Naive thymus-derived CD8-positive, alpha-beta T cell (primary cell): ENCODE measurements at places on chromosomes 12 and 14. TPM values are rescaled to one million over a fixed set of nuclear protein-coding genes. Genes with fewer than 3 reads are reported as not detected.

DNA sequence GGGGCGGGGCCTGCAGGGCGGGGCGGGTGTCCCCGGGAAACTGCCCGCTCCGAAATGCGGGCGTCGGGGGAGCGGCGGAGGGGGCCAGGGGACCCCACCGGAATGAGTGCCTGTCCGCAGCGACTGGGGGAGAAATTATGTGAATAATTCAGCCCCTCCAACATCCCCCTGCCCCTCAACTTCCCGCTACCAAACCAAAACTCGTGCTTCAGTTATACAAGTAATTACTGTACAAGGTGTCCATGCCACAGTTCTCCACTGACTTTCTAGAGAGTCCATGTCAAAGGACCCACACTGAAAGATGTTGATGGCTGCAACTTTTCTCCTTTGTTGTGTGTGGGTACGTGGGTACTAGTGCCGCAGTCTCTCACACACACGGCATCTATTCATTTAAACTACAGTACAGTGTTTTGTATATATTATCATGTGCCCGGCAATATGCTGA, 414 bp upstream of the CDK17 start:
- DNase-seq, result no peak

- DNase-seq, result no peak
Measured at GRCh38 chr14:70887737-70888499, 19.3 kb upstream of the PCNX1 start.

DNA sequence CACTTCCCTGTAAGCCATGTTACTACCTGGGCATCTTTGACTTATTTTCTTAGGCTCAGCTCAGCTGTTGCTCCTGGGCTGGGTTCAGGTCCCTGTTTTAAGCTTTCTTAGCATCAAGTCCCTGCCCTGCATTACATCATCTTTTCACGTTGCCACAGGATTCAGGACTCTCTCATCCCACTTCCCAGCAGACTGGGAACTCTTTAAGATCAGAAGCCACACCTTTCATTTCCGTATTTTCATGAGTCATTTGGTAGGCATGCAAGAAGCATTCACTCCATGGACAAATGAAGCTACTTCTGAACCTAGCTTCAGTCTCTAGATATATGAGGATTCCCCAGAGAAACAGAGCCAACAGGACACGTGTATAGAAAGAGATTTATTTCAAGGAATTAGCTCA, 726.8 kb downstream of the VRK1 start:
- no peak for DNase-seq

GRCh38 chr14:64454671-64455070, 10.6 kb upstream of the AKAP5 start:
- no peak for DNase-seq

DNA sequence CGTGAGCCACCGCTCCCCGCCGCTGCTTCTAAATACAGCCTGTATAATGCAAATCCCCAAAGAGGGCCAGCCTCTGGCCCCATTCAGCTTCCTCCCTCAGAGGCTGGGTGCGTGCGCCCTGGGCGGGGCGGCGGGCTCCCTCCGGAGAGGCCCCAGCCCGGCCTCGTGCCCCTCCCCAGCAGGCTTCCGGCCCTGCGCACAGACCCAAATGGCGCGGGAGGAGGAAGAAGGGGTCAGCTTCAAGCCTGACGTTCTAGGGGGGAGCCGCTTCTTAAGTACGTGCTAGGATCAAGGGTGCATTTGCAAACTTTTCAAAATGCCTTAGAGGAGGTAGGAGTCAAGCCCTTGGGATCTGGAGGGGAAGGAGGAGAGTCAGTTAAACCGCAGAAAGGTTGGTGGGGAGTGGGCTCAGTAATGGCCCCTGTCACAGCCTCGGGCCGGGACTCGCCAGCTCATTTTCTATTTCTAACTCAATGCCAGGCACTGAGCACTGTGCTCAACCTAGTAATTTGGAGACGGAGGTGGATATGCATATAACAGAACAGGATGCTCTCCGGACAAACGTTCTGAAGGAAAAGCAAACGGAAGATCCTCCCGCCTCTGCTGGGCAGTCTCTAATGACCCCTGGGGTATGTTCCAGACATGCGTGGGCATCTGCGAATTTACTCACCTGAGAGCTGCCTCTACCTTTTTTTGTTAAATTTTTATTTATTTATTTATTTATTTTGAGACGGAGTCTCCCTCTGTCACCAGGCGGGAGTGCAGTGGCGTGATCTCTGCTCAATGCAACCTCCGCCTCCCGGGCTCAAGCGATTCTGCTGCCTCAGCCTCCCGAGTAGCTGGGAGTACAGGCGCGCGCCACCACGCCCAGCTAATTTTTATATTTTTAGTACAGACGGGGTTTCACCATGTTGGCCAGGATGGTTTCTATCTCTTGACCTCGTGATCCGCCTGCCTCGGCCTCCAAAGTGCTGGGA, 32.3 kb downstream of the NINJ2 start:
- no peak for DNase-seq

DNA sequence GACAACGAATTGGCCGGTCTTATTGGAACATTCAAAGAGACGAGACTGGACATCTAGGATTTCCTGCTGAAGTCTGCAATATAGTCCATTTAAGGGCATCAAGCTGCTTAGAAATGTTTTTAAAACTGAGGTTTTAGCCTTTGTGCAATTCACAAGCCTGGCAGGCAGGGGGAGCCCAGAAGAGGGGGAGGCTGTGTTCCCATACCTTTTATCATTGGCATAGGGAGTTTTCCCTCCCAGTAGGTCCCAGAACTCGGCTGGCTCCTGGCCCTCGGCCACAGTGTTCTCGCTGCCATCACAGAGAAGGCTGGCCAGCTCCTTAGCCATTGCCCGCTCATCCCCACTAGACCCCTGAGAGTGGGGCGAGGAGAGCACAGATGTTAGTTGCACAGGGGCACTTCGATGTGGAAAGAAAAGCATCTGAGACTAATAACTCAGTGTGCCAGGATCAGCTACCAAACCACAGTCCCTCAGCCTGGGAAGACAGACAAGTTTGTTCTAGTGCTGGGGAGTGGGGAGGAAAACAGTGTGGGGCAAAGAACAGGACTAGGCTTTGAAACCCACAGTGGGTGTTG, 15.1 kb downstream of the AVIL start:
- DNase-seq, result peak; percentile 11

DNA sequence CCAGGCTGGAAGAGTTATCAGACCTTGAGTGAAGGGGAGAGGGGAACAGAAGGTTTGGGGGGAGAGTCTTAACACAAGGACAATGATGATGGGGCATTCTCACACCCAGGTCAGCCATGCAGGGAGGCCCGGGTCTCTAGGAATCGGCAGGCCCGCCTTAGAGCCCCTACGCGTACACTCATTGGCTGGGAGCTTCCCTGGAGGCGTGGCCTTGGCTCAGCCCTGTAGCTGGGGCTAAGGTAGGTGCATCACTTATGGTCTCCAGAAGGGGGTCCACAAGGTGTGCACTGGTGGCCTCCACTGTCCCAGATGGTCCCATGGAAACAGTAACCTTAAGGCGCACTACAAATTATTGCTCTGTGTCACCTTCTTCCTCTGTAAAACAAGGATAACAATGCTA, 660.1 kb downstream of the MED13L start:
- no peak for DNase-seq

P2RX2 gene
- not detected for polyA plus RNA-seq

TAS2R31 gene
- polyA plus RNA-seq, result 0.22 TPM

GRCh38 chr12:133233993-133234564, 1.6 kb downstream of the ANHX start:
- DNase-seq, result no peak

- peak; percentile 15 for DNase-seq
Measured at GRCh38 chr12:48542300-48542928, 17.0 kb downstream of the OR8S1 start.

DAAM1 gene
- 8.1 TPM for polyA plus RNA-seq

DNA sequence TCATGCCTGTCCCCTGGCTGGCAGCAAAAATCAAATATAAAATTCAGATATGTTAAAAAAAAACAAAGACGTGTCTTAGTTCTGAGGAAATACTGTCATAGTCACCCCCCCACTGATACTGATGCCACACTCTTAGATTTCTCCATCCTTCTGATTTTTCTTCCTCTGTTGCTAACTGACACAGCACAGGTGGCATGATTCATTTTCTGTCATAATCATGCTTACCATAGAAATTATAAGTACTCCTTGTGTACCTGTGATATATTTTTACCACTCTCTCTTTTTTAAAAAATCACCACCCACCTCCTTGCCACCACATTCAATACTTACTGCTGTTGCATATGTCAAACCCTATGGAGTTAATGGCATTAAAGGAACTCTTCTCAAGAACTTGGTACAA, 209.2 kb downstream of the PPM1H start:
- DNase-seq, result no peak

IL22 gene
- not detected for polyA plus RNA-seq

MUCL1 gene
- not detected for polyA plus RNA-seq

- DNase-seq, result no peak
Measured at GRCh38 chr12:128861226-128862016, 8.1 kb downstream of the GLT1D1 start.

TTC9 gene
- 10.6 TPM for polyA plus RNA-seq
